ENCODE measurements at places on chromosomes 11 and 22. TPM values are rescaled to one million over a fixed set of nuclear protein-coding genes. Genes with fewer than 3 reads are reported as not detected.

- DNase-seq, result no peak
Observed at GRCh38 chr11:126930091-126930841, 70.3 kb downstream of the KIRREL3 start.

GRCh38 chr22:22865311-22866072, 22.1 kb upstream of the IGLL5 start:
- DNase-seq, result no peak

- DNase-seq, result no peak
Observed at GRCh38 chr11:56152333-56152732, 7.8 kb downstream of the OR8K5 start.

The TLCD5 gene
- total RNA-seq, result 8.9 TPM

GRCh38 chr22:49749885-49750510, 77.7 kb downstream of the BRD1 start:
- DNase-seq, result no peak

- no peak for DNase-seq
Observed at GRCh38 chr11:42625757-42626665, 685.8 kb upstream of the API5 start.

DNA sequence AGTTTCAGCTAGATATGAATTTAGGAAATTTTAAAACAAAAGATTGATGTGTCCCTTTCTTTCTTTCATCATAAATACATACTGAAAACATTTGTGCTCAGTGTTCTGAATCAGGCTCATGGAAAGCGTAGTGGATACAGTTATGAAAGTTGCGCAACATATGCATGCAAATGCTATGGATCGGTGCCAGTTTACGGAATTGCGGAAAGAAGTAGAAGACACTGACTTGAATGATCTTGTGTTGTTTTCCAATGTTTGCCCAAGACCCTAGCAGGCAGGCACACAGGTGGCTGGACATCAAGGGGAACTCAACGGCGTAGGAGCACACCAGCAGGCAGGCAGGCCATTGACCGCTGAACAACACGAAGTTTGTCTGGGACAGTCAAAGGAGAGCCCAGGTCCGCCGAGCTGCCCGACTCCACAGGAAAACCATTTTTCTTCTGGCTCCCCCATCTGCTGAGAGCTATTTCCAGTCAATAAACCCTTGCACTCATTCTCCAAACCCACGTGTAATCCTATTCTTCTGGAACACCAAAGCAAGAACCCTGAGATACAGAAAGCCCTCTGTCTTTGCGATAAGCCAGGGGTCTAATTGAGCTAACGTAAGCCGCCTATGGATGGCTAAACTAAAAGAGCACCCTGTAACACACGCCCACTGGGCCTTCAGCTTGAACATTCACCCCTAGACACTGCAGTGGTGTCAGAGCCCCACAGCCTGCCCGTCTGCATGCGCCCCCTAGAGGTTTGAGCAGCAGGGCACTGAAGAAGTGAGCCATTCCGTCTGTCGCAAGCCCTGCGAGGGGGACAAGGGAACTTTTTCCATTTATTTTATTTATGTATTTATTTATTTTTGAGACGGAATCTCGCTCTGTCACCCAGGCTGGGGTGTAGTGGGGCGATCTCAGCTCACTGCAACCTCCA, 7.4 kb upstream of the BIRC3 start:
- no peak for DNase-seq

- no peak for DNase-seq
Observed at GRCh38 chr22:20752873-20753272, 21.0 kb upstream of the SERPIND1 start.

DNA sequence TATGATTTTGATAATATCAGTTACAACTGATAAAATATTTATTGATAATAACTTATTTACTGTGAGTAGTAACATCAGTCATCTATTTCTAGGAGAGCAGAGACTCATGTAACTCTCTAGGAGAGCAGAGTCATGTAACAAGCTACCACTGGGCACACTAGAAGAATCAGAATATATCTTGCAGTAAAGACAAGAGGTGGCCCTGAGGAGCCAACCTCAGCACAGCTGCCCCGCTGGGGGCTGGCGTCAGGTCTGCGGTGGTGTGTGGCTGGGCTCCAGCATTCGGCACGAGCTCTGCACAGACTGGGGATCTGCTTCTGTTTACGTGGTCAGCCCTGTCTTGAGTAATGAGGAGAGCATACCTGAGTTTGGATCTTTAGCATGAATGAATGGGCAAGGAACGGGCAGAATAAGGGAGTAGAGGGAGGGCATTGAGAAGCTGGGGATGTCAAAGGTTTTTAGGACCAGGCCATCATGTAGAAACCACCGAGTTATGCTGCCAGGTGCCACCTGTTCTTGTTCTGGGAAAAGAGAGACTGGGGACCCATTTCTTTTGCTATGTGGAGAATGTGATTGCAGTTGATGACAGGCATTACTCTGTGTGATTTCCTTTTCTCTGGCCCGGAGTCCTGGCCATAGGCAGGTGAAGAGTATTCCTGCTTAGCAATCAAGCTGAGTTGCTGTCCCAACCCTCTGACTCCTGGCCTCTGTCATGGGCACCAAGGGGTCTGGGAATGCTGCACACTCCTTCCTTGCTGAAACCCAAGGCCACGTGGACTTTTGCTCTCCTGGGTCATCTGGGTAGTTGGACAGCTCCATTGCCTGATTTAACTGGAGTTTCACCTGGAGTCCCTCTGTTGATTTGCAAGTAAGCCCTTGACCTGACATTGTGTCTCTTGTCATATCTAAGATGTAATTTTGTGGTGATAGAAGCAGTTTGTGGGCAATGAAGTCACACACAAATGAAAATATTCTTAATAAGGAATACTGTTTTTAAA, 50.9 kb upstream of the HEPHL1 start:
- DNase-seq, result no peak

The TMEM191B gene
- 2.2 TPM for total RNA-seq

Measured in progenitor cell of endocrine pancreas (in vitro differentiated cells).